ENCODE measurements at places on chromosomes 3 and 15.
A peak's percentile ranks its signal among the peaks of the same experiment; 100 is the strongest.

DNA sequence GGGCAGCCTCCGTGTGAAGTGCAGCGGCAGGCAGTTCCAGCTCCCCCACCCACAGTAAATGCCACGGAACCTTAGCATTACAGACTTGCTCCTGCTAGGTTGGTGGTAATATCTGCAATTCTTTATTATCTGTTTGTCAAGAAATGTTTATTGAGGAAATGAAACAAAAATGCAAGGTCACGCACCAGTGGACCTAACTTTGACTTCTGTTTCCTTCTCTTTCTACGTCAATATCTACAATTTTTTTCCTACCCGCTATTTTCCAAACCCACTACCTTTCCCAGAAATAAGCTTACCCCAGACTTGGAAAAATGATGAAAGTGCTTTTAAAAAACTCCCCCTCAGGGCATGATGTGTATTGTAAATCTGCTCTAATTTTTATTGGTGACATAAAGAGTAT is 18.9 kb downstream of the ILDR1 start:
- DNase-seq = no peak

GRCh38 chr15:23642413-23643044 is 5.1 kb downstream of the MAGEL2 start:
- peak; percentile 68 for DNase-seq

GRCh38 chr15:69093127-69093526 is 67.3 kb upstream of the GLCE start:
- no peak for DNase-seq

GRCh38 chr3:41131224-41131623 is 68.1 kb upstream of the CTNNB1 start:
- no peak for DNase-seq

DNA sequence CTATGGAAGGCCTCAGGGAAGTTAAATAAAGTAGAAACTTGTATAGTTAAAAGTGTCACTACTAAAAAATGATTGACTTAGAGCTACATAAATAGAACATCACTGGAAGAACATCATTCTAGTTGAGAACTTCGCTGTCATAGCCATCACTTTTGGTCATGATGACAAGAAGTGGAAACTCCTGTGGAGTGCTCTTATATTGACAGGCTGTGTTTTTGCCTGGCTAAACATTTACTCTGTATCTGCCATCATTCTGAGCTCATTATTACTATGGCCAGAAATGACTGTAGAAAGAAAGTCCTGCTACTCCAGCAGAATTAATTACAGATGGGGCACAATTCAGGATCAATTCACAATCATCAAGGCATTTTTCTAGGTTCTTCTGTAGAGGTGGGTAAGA is 165.1 kb upstream of the GOLIM4 start:
- no peak for DNase-seq

- no peak for DNase-seq
Measured at GRCh38 chr3:159948429-159949144, 40.0 kb upstream of the IL12A start.

DNA sequence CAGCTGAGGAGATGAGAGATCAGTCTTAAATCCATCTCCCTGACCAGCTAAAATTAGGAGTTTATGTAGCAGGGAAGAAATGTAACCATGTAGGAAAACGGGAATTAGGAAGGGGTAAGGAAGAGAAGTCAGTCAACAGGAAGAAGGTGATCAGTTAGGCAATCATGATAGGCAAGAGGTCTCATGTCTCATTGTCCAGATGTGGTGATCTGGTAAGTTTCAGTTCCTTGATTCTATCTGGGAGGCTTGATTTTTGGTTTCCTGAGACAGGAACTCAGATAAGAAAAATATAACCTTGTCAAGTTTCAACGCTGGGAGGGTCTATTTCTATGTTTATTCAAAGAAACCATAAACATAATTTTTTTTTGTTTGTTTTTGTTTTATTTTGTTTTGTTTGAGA is 40.3 kb upstream of the TBC1D5 start:
- DNase-seq = no peak

GRCh38 chr3:99357131-99357530 is 281.3 kb upstream of the COL8A1 start:
- no peak for DNase-seq

DNA sequence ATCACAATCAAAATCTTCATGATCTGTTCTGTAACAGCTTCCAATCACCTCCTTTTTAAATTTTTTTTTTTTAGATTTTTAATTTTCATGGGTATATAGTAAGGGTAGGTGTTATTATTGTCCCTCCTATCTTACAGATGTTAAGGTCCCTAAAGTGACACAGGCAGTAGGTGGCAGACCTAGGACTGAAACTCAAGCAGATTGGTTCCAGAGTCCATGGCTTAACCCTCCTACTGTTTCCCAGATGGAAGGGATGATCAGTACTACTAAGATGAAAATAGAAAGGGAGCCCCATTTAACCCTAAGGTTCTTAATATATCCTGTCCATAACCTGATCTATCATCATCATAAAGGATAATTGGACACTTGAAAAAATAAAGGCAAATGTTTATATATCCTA is 57.1 kb downstream of the CHAC1 start:
- DNase-seq = no peak

DNA sequence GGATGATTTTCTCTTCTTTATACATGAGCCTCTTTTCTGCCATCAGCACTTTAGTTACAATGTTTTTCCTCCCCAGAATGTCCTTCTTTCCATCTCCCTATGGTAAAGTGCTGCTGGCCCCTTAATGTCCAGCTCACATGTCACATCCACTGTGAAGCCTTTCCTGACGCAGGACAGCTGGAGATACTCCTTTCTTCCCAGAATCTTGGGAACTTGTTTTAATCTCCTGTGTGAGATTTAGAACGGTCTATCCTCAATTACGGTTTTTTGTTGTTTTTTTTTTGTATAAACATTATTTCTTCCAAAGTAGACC is 147.7 kb upstream of the TSC22D2 start:
- DNase-seq = no peak

DNA sequence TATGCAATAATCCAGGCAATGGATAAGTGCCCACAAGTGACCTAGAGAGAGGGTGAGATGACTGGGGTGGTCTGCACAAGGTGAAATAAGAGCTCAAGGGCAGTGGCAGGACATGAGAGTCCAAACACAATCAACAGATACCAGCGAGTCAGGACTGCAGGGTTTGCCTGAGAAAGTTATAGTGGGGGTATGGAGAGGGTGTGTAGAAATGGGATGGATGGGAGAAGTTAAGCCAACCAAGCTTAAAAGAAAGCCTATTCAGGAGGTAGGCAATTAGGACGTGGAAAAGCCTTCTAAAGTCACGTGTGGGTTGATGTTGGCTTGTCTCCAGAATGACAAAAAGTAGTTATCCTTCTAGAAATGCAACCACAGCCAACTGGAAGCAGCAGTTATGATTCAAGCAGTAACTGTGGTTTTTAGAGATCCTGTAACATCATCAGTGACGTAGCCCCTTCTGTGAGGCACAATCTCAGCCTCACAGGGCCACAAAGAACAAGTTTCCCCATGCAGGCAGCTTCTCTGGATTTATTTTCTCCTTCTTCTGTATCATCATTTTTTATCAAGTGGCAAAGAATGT is 56.1 kb downstream of the FAM174B start:
- DNase-seq = no peak

DNA sequence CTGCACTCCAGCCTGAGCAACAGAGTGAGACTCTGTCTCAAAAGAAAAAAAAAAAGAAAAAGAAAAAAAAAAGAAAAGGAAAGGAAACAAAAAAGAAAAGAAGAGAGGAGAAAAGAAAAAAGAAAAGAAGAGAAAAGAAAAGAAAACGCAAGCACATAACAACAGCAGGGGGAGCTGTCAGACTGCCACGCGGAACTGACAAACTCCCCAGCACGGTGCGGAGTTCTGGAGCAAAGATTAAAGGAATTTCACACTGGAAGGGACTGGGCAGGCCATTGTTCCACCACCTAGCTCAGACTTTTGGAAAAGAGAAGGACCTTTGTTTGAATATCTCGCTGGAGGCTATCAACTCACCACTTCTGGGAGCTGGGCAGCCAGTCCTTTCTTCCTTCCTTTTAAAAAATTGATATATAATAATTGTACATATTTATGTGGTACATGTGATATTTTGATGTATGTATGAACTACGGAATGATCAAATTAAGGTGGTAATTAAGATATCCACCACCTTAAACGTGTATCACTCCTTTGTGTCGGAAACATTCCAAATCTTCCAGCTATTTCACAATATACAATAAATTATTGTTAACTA is 40.5 kb downstream of the DPPA2 start:
- no peak for DNase-seq

DNA sequence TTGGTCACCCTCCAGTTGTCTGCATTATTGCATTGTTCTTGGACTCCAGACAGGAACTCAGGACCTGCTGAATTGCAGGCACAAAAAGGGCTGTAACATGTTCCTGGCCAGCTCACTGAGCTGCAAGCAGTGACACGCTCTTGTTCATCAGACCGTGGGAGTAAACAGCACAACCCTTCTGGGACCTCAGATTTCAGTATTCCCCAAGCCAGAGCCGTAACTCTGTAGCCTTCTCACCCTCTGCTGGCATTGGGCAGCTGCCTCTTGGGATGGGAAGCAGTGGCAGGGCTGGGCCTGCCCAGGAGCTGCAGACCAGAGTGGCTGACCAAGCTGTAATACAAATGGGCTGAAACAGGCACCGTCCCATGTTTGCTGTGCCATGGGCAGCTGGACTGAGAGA is 607.1 kb upstream of the BCHE start:
- DNase-seq = no peak

- DNase-seq = no peak
Measured at GRCh38 chr15:67110361-67110781, 45.0 kb downstream of the SMAD3 start.

DNA sequence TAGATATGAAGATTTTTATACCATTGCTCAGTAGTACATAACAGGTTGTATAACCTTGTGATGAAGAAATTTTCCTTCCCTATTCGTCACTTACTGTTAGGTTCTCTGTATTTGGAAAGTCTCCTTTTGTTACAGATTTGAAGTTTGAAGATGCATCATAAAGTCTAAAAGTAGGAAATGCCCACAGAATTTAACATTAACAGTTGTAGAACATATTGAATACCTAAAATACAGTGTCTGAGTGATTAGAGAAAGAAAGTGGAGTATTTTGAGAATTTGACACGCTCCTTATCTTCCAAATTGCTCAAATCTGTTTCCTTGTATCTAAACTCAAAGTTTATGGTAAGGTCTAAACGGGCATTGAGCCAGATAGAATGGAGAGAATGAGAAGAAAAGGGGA is 111.3 kb downstream of the MBNL1 start:
- DNase-seq = no peak

- no peak for DNase-seq
Measured at GRCh38 chr3:4950948-4951347, 28.3 kb upstream of the BHLHE40 start.

GRCh38 chr15:55327387-55327786 is 8.4 kb downstream of the PIGB start:
- DNase-seq = no peak

DNA sequence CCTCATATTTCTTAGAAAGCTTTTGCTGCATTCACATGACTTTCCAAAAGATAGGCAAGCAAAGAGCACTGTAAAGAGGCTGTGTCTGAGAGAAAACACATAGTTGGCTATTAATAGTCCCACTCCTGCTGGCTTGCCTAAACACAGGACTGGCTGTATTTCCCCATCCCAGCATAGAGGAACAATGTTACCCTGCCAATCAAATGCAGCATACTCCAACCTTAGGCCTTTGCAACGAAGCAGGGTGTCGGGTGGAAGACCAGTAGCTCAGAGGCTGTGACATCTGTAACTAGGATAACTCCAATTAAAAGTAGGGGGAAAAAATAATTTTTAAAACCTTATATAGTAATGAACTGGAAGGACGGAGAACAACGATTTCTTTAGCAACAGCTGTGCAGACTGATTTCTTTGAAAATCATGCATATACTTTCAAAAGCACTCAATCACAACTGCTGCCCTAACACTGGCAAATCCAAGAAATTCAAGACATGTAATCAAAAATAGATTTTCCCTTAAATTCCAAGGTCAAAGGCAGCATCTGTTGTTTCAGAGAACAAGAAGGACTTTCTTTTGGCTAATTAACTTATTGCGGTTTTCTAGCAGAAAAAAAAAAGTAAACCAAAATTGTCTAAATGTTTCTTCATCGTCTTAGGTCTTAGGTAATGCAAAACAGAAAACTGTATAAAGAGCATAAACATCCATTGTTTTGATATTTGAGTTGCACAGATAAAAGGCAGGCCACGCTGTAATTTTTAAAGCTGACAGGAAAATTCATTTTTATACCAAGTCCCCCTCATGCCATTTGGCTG is 139.3 kb downstream of the TNIK start:
- no peak for DNase-seq

DNA sequence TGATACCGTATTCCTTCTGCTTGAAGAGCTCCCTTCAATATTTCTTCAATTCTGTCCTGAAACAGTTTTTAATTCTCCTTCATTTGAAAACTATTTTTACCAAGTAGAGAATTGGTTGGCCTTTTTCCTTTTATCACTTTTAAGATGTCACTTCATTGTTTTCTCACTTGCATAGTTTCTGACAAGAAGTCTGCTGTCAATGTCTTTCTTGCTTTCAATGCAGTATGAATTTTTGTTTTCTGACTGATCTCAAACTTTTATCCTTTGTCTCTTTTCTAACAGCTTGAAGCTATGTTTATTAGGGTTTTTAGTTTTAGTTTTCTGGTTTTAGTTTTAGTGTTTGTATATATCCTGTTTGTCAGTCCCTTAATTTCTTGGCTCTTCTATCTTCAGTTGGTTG is 364.8 kb upstream of the TPRG1 start:
- DNase-seq = no peak

DNA sequence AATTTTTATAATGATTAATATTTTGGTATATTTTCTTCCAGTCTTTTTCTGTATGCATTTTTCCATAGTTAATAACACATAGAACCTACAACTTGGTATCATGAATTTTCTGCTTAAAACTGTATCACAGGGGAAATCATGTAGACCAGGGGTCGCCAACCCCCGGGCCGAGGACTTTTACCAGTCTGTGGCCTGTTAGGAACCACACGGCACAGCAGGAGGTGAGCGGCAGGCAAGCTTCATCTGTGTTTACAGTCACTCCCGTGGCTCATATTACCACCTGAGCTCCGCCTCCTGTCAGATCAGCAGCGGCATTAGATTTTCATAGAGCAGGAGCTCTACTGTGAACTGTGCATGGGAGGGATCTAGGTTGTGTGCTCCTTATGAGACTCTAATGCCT is 54.7 kb downstream of the RPL22L1 start:
- DNase-seq = no peak

DNA sequence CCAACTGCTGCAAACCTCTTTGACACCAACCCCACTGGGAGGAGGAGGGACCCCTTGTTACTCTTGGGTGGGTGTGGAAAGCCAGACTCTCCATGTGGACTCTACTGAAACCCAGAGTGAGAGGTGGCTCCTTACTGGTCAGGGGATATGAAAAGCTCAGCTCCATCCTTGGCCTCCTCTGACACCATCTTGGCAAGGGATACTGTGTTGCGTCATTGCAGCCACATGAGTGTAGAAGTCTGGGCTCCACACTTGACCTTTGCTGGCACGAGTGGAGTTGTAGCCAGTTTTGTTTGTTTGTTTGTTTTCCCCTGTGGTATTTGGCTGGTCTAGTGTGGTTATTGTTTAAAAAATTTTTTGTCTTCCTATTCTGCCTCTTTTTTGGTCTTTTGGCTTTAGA is 289.1 kb downstream of the GAP43 start:
- DNase-seq = no peak

Data from activated CD8-positive, alpha-beta memory T cell treated with anti-CD3 and anti-CD28 coated beads, Interleukin-2, amount 50 U/mL, for 48 hours (primary cell).